ENCODE measurements at places on chromosomes 12 and 14.

GRCh38 chr12:52812073-52812400, 1.9 kb downstream of the KRT4 start:
- no peak for DNase-seq

DNA sequence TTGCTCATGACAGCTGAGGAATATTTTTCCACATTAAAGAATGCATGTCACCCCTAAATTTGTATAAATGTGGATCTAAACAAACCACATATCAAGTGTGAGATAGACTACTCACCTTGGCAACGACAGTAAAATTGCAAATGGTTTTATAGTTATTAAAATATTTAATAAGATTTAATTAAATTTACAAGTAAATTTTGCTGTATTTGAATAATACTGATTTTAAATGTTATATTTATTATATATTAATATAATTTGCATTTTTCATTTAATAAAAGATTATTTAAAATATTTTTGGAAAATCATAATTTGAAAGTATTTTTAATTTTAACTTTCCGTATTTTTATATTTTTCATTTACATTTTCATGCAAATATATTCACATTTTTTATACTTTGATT, 53.4 kb downstream of the SERPINA3 start:
- DNase-seq = no peak

GRCh38 chr12:106910202-106910601, 45.5 kb upstream of the TMEM263 start:
- DNase-seq = no peak

DNA sequence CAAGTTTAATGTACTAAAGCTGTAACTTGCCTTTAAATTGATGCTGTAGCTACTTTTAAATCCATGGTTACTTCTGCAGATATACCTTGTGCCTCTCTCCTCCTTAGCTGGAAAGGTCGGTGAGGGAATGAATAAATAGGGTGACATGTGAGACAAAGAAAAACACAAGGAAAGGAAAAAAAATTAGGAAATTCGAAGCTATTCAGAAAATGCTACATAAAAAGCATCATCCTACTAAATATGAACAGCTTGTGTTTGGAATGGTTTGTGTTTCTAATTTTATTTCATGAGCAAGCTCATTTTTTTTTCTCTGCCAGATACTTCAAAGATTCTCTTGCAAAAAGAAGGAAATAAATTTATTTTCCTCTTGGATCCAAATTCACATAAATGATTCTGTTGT, 186.3 kb upstream of the NUDT4 start:
- no peak for DNase-seq

Measured in stimulated activated CD4-positive, alpha-beta T cell treated with anti-CD3 and anti-CD28 coated beads, Interleukin-15, amount 100 ng/mL, for 1 hour (primary cell).